LHCN-M2 (cell line): ENCODE measurements at places on chromosomes 4 and X. TPM values are rescaled to one million over a fixed set of nuclear protein-coding genes. Genes with fewer than 3 reads are reported as not detected.

- no peak for DNase-seq
These were observed 2.7 kb downstream of the EPHA5 start for GRCh38 chr4:65667506-65668041.

DNA sequence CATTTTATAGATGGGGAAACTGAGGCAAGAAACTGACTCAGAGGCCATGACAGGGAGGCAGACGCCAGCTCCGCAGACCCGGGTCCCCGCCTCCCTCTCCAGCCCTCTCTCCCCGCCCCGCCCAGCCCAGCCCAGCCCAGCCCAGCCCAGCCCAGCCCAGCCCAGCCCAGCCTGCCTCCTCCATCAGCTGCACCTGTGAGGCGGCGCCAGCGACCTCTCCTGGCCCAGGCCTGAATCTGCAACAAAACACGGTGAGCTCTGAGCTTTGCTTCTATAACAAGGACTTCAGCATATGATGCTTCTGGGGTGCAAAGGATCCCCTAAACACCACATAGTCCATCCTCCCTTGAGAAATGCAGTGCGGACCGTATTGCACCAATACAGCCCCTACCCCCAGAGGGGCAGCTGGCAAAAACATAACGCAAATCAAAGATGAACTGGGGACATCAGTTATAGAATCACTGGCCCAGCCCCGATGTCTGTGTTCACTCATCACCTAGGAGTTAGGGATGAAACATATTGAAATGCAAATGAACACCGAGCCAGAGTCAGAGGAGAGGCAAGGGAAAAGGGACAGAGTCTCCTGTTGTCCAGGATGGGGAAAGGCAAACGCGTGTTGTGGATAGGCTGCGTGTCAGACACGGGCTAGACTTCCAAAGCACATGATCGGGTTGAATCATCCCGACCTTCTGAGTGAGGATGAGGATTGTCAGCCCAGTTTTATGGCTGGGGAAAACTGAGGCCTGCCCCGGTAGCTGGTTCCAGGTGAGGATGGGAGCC lies 216.1 kb upstream of the PSAPL1 start:
- no peak for DNase-seq

DNA sequence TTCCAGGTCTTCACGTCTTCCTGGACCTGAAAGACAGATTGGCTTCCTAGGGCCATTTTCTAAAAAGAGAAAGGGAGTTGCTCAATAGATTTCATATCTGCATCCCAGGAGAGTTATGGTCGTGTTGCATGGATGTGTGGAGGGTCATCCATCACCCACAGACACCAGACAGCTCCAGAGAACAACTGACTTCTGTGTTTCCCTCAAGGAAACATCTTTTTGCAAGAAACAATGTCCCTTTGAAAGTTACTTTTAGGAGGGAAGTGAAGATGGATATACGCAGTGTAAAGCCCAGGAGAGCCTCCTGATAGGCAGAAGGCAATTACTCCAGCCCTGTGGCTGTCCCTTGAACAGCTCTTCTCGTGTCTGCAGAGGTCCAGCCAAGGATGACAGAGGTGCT lies 108.3 kb downstream of the CLNK start:
- no peak for DNase-seq

RTL3 gene
- total RNA-seq = 0.06 and 0.29 TPM in 2 replicates

PNMA5 gene
- total RNA-seq = not detected in 2 replicates

CSAG1 gene
- total RNA-seq = not detected in 2 replicates

IL2RG gene
- not detected in 2 replicates for total RNA-seq

ANXA10 gene
- 0.34 TPM in 1 of 2 replicates, not detected in the other for total RNA-seq

ZDHHC15 gene
- 2.8 and 3.6 TPM in 2 replicates for total RNA-seq

PCDH19 gene
- total RNA-seq = not detected in 2 replicates
